ENCODE measurements at places on chromosomes 2 and 18.
A peak's percentile ranks its signal among the peaks of the same experiment; 100 is the strongest.

GRCh38 chr2:181857483-181857882, 34.0 kb upstream of the ITPRID2 start:
- DNase-seq, result no peak

DNA sequence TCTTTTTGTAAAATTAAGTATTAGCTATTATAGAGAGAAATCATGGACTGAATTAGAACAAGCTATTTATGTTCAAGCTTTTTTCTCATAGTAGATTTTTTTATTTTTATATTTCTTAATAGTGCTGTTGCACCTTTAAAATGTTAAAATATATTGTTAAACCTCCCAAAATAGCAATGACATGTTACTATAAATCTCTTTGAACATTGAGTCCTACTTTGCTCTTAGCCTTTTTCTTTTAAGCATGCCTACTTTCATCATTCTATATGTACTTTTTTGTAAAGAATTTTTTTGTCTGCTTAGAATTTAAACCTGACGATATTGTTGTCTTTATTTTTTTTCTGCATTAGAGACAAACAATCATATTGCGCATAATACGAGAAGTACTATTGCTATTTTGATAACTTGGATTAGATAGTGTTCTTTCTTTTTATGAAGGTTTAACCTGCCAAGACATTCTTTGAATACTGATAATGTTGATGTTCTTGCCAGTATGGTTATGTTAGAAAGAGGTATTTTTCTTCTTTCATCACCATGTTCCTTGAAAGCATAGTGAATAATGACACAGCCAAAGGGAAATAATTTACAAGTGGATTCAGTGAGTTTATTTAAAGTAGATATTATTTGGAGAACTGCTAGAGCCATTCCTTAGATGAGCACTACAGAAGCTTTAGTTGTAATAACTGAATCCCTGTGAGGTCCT, 40.6 kb downstream of the PMS1 start:
- no peak for DNase-seq

DNA sequence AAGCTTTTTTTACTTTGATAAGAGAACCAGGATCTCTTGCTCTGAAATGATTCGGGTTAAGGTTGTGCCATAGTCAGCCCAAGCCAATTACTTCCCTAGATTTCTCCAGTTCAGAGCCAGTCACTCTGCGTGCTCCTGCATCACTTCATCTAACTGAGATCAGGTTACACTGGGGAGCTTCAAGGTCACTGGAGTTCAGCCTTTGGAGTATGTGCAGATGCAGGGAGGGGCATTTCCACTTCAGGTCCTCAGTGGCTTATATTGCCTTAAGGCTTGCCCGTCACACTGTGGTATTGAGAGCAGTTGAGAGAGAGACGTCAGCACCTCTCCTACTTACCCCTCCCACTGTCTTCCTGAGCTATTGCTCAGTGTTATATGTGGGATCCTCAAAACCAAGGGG, 317.8 kb downstream of the EPHA4 start:
- no peak for DNase-seq

GRCh38 chr2:131557558-131558321, 30.1 kb downstream of the CCDC74A start:
- no peak for DNase-seq

DNA sequence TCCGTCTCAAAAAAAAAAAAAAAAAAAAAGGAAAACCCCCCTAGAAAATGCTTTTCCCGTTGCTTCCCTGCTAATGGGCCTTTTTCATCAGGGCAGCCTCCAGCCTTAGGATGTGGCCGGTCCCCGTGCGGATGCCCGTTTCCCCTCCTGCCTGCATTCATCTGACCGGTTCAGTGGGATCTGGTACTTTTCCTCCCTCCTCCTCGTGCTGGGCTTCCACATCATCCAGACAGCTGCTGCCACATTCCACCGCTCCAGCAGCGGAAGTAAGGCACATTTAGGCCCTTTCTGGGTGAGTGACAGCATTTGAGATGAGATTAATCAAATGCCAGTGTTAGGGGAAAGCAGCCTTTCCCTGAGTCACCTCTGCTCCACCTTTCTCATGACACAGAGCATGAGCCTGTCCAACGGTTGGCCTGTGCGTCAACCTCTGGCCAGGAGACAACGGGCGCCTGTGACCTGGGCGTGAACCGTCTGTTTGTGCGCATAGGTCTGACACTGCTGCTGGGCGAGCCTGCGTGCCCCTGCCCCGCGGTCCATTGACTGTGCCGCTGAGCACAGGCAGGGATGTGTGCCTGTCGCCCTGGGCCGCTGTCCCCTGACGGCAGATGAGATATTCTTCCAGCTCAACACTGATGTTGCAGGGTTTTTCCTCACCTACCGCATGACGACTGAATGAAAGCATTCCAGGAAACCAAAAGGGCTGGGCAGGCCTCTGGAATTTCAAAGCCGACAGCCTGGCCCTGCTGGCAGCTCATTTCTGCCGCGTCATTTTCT, 174.0 kb downstream of the TGIF1 start:
- DNase-seq, result peak; percentile 20

- no peak for DNase-seq
Measured at GRCh38 chr2:191857259-191857805, 10.4 kb upstream of the CAVIN2 start.

DNA sequence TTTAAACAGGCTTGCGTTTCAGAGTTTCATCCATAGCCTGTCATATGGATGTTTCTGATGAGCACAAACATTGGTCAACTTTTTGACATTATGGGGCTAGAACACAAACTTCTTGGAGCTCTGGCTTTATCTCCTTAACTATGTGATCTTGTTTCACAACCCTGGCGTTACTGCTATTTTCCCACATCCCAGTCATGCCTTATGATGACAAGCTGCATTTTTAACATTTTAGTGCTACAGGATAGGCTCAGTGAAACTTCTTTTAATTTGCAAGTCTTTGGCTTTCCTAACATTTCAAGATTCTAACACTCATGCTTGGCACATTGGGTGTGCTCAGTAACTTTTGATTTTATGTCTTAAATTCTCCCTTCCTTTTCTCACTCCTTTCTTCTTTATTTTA, 21.0 kb upstream of the PDE1A start:
- DNase-seq, result no peak

GRCh38 chr2:67876176-67876575, 186.6 kb downstream of the C1D start:
- DNase-seq, result no peak

DNA sequence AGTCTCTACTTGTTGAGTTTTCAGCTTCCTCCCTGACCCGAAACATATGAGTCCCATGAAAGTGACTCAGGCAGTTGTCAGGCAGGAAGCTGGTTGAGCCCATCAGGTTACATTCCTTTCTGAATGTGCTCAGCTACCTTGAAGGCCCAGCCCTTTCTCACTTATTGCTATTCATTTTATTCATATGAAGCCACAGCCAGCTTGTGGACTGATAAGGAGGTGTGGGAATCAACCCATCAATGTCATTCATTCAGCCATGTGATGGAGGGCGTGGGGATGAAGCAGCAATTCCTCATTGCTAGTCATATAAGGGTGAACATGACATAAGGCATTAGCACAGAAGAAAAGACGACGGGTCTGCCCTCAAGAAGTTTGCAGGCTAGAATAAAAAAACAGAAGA, 5.3 kb upstream of the VPS4B start:
- DNase-seq, result no peak

- DNase-seq, result no peak
Measured at GRCh38 chr2:126449677-126450076, 206.3 kb upstream of the GYPC start.

GRCh38 chr18:56545464-56545863, 92.9 kb downstream of the TXNL1 start:
- DNase-seq, result no peak

GRCh38 chr2:168167511-168168263, 79.7 kb downstream of the STK39 start:
- DNase-seq, result no peak

- no peak for DNase-seq
Measured at GRCh38 chr18:69820538-69820937, 127.1 kb downstream of the CD226 start.

GRCh38 chr2:144479659-144480058, 40.3 kb downstream of the ZEB2 start:
- no peak for DNase-seq

DNA sequence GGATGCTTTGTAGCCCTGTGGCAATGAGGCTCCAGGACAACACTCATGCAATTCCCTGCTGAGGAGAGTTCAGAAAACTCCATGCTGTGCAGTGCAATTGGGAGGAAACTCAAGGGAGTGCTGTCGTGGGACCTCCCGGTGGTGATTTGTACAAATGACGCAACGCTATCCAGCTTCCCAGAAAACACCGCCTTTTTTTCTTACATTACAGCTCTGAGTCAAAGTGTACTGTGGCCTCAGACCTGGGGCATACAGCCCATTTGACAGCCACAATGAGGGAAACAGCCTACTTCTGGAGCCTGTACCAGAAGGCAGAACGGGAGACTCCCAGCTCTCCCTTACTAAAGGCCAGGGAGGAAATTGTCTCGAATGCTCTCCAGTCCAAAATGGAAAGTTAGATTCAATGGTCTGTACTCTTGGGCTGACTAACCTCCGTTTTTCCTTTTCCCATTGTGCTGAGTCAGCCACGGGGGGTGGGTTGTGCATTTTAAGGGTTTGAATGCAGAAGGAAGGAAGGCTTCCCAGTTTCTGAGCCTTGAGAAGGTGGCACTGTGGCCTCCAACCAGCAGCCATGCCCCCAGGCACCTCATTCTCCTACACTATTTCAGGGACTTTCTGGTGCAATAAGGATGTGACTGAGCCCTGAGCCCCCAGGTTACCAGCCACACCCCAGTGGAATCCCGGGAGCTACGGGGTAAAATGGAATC, 16.4 kb upstream of the CYP1B1 start:
- no peak for DNase-seq

GRCh38 chr2:178473373-178473772, 5.0 kb downstream of the FKBP7 start:
- no peak for DNase-seq

- no peak for DNase-seq
Measured at GRCh38 chr2:169963786-169964185, 136.5 kb downstream of the UBR3 start.

GRCh38 chr2:62326735-62327134, 130.8 kb downstream of the B3GNT2 start:
- no peak for DNase-seq

- no peak for DNase-seq
Measured at GRCh38 chr2:121469356-121469755, 61.3 kb upstream of the RNU4ATAC start.

DNA sequence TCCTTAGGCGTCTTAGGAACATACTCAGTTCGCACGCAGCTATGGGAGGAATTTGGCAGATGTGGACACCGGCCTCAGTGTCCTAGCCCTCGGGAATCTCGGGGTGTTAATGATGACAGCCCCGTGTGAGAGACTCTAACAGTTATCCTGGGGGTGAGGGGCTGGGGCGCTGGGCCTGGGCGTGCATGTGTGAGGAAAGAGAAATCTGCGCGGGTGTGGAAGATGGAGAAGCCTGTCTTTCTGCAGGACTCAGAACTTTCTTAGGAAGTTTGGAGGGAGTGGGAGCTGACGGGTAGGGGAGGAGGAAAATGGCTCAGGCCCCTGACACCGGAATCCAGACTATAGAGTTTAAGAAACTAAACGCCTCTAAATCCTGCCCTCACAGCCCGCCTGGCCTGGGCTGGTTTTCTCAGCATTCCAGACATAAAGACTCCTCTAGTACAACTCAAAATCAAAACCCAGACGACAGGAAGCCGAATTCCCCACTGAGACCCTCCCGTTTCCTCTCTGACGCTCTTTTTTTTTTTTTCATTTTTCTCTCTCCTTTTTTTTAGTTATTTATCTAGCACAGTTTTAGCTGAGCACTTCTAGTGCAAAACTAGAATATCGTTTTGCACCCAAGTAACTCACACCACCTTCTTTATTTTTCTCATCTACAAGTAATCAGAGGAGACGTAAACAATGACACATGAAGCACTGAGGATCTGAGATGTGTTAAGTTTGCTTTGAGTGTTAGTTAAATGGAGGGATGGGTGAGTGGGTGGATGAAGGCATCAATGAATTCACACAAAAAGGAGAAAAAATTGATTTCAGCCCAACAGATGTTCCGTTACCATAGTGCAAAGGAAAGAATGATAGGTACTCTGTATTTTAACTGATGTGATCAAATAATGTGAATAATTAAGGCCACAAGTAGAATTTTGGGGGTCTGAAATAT, 1.2 kb upstream of the HAAO start:
- DNase-seq, result no peak

GRCh38 chr2:241286348-241287090, 29.0 kb downstream of the HDLBP start:
- no peak for DNase-seq

DNA sequence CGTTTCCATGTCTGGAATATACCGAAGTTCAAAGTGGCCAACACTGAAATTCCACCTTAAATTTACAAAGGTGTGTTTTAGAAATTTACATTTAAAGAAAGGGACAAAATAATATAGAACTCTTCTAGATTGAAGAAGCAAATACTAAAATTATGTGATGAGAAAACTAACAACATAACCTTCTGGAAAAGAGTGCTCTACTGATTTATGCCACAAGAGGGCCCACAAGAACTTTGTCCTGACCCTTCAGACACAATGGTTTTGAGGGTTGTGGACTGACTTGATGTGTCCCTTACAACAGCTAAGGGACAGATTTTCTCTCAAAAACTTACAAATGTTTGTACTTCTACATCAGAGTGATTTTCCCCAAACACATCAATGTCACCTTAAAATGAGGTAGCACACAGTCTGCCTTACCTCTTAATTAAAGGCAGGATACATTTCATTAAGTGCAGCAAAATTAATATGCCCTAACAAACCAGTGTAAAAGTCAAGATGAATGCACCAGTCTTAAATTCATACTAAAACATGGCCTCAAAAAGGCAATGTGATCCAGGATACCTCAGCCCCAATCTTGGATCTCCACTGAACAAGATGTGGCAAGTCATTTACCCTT, 36.2 kb downstream of the EIF2AK3 start:
- DNase-seq, result peak; percentile 35

Measured in CD4-positive, alpha-beta T cell treated with Interleukin-15 for 1 hour (primary cell).